ENCODE measurements at places on chromosomes 3 and 15.

GRCh38 chr3:46699676-46700523 lies 1.3 kb upstream of the TMIE start:
- no peak for DNase-seq
- peaks cover 4% of the 10 kb centered on the region for H3K4me1 ChIP-seq
- H3K27ac ChIP-seq, result no peak overlapping the region
- no peaks in the 10 kb centered on the region for H3K36me3 ChIP-seq

DNA sequence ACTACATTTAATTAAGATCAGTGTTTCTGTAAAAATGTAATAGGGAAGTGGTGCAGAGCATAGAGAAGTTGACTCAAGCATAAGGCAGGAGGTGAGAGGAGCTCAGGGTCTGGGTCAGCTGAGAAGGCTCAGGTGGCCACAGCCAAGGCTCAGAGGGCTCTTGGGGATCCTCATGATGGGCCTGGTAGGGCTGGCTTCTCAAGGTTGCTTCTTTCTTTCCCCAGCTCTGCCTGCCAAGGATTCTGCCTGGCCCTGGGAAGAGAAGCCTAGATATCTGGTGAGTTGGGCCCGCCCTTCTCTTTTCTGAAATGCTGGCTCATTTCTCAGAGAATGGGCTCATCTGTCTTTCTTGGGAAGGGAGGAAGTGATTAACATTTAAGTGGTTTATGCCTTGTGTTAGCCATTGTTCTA lies 6.5 kb downstream of the ZNF589 start:
- peaks cover 3% of the 10 kb centered on the region for H3K4me1 ChIP-seq
- no peak for DNase-seq
- peaks cover 58% of the 10 kb centered on the region for H3K36me3 ChIP-seq
- H3K4me3 ChIP-seq, result no peak overlapping the region

GRCh38 chr3:44970926-44971490 lies 5.0 kb downstream of the ZDHHC3 start:
- DNase-seq, result no peak
- no peaks in the 10 kb centered on the region for H3K27me3 ChIP-seq
- no peaks in the 10 kb centered on the region for H3K36me3 ChIP-seq
- no peak overlapping the region for H3K27ac ChIP-seq
- peaks cover 3% of the 10 kb centered on the region for H3K4me1 ChIP-seq
- H3K4me3 ChIP-seq, result no peak overlapping the region

DNA sequence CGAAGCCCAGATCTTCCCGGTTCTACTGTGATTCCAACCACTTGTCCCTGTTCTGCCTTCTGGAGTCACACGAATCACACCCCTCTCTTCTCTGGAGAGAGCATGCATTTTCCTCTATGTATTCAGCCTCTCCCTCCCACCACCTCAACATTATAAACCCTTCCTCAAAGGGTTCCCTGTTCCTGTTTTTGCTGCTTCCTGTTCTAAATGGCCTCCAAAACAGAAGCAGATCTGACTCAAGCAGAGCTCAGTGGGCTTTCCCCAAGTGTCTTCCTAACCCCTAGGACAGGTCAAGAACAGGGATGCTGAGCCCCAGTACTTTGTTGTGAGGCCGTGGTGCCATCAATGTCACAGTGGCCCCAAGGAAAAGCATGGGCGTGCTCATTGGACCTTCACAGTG lies 75.7 kb upstream of the ARNT2 start:
- no peaks in the 10 kb centered on the region for H3K27me3 ChIP-seq
- no peak overlapping the region for H3K27ac ChIP-seq
- no peaks in the 10 kb centered on the region for H3K36me3 ChIP-seq
- no peak overlapping the region for H3K4me3 ChIP-seq

DNA sequence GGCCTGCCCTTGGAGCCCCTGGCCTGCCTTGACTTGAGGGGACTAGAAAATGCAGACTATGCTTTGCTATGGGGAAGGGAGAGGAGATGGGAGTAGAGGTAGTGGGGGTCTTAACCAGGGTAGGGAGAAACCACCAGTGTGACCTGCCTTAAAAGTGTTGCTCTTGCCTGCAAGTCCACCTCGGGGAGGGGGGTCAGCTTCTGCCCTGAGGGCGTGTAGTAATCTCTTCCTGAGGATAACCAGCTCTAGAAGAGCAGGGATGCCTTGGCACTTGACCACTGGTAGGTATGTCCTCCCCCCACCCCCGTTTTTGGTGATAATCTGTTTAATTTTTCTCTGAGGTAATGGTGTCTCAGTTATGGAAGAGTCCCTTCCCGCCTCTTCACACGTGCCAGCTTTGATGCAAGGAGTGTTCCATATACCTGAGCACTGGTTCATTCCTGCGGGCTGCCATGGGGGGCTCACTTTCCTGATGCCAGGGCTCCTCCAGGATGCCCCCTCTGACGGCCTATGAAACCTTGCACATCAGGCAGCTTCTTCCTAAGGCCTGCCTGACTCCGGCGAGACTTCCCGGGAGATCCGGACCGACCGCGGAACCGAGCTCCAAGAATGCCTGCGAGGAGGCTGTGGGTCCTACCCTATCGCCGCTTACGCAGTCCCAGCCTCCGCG lies 780 bp upstream of the P4HTM start:
- peaks cover 35% of the 10 kb centered on the region for H3K36me3 ChIP-seq
- peaks cover 13% of the 10 kb centered on the region for H3K4me1 ChIP-seq
- no peak for DNase-seq
- peak overlapping the region; percentile 99 for H3K4me3 ChIP-seq
- H3K27ac ChIP-seq, result peak overlapping the region; percentile 93
- H3K27me3 ChIP-seq, result no peaks in the 10 kb centered on the region

- DNase-seq, result peak; percentile 64
- H3K4me3 ChIP-seq, result no peak overlapping the region
- H3K4me1 ChIP-seq, result peaks cover 12% of the 10 kb centered on the region
- H3K27ac ChIP-seq, result no peak overlapping the region
- H3K27me3 ChIP-seq, result no peaks in the 10 kb centered on the region
Measured at GRCh38 chr3:119794971-119795612, 13.2 kb downstream of the NR1I2 start.

- no peaks in the 10 kb centered on the region for H3K27me3 ChIP-seq
- no peak for DNase-seq
- H3K4me1 ChIP-seq, result peaks cover 23% of the 10 kb centered on the region
- H3K36me3 ChIP-seq, result no peaks in the 10 kb centered on the region
- H3K27ac ChIP-seq, result no peak overlapping the region
Measured at GRCh38 chr15:91936182-91936775, 82.8 kb downstream of the SLCO3A1 start.

GRCh38 chr3:164208821-164209220 lies 869.5 kb downstream of the SI start:
- H3K4me1 ChIP-seq, result peaks cover 3% of the 10 kb centered on the region
- H3K27me3 ChIP-seq, result no peaks in the 10 kb centered on the region
- no peaks in the 10 kb centered on the region for H3K36me3 ChIP-seq

DNA sequence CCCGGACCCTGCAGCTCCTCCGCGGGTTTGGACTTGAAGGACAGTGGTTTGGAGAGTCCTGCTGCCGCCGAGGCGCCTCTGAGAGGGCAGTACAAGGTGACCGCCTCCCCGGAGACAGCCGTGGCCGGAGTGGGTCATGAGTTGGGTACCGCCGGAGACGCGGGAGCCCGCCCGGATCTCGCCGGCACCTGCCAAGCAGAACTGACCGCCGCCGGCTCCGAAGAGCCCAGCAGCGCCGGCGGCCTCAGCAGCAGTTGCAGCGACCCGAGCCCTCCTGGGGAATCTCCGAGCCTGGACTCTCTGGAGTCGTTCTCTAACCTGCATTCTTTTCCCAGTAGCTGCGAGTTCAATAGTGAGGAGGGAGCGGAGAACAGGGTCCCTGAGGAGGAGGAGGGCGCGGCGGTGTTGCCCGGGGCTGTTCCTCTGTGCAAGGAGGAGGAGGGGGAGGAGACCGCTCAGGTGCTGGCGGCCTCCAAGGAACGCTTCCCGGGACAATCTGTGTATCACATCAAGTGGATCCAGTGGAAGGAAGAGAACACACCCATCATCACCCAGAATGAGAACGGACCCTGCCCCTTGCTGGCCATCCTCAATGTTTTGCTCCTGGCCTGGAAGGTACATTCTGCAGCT lies 634 bp downstream of the MINDY2 start:
- no peak for DNase-seq
- peaks cover 4% of the 10 kb centered on the region for H3K36me3 ChIP-seq
- H3K27ac ChIP-seq, result peak overlapping the region; percentile 97
- no peaks in the 10 kb centered on the region for H3K4me1 ChIP-seq
- H3K27me3 ChIP-seq, result no peaks in the 10 kb centered on the region
- peak overlapping the region; percentile 99 for H3K4me3 ChIP-seq

GRCh38 chr3:58688574-58688973 lies 22.0 kb upstream of the FAM3D start:
- no peaks in the 10 kb centered on the region for H3K36me3 ChIP-seq
- H3K27ac ChIP-seq, result no peak overlapping the region
- no peak for DNase-seq
- H3K4me3 ChIP-seq, result no peak overlapping the region
- H3K4me1 ChIP-seq, result no peaks in the 10 kb centered on the region
- no peaks in the 10 kb centered on the region for H3K27me3 ChIP-seq

GRCh38 chr3:190446573-190447279 lies 3.0 kb downstream of the TMEM207 start:
- no peak overlapping the region for H3K4me3 ChIP-seq
- no peak overlapping the region for H3K27ac ChIP-seq
- no peaks in the 10 kb centered on the region for H3K27me3 ChIP-seq

- no peaks in the 10 kb centered on the region for H3K27me3 ChIP-seq
- no peak overlapping the region for H3K27ac ChIP-seq
Measured at GRCh38 chr3:101340591-101340990, 20.2 kb upstream of the IMPG2 start.

- H3K4me1 ChIP-seq, result peaks cover 4% of the 10 kb centered on the region
- H3K36me3 ChIP-seq, result no peaks in the 10 kb centered on the region
- H3K27me3 ChIP-seq, result no peaks in the 10 kb centered on the region
Measured at GRCh38 chr3:149658744-149659497, 1.1 kb upstream of the WWTR1 start.

- H3K4me3 ChIP-seq, result no peak overlapping the region
- DNase-seq, result no peak
- no peaks in the 10 kb centered on the region for H3K4me1 ChIP-seq
Measured at GRCh38 chr15:42111924-42112323, 17.6 kb upstream of the PLA2G4D start.

DNA sequence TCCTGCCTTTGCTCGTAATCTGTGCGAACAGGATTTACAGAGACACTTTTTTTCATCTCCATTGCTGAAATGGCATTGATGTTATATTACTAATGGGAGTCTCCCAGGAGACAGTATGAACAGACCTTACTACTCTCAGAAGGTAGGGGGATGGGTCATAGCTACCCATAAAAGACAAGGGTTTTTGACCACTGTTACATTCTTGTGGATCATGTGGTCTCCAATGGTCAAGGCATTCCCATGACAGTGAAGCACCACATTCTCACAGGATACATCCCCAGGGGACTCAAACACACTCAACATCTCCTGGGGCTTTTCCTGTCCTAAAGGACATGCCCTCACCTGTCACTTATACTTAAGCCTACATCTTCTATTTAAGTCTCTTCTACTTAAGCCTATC lies 40.8 kb downstream of the MKRN3 start:
- no peak for DNase-seq
- H3K36me3 ChIP-seq, result no peaks in the 10 kb centered on the region
- H3K27ac ChIP-seq, result no peak overlapping the region
- H3K27me3 ChIP-seq, result no peaks in the 10 kb centered on the region
- H3K4me1 ChIP-seq, result no peaks in the 10 kb centered on the region

GRCh38 chr3:187902936-187903335 lies 157.7 kb upstream of the BCL6 start:
- no peak overlapping the region for H3K27ac ChIP-seq
- no peaks in the 10 kb centered on the region for H3K36me3 ChIP-seq
- DNase-seq, result no peak
- H3K4me3 ChIP-seq, result no peak overlapping the region

GRCh38 chr3:138405486-138405885 lies 28.9 kb upstream of the ESYT3 start:
- no peak overlapping the region for H3K27ac ChIP-seq
- no peak for DNase-seq
- H3K4me1 ChIP-seq, result peaks cover 8% of the 10 kb centered on the region
- no peaks in the 10 kb centered on the region for H3K36me3 ChIP-seq
- H3K4me3 ChIP-seq, result no peak overlapping the region

DNA sequence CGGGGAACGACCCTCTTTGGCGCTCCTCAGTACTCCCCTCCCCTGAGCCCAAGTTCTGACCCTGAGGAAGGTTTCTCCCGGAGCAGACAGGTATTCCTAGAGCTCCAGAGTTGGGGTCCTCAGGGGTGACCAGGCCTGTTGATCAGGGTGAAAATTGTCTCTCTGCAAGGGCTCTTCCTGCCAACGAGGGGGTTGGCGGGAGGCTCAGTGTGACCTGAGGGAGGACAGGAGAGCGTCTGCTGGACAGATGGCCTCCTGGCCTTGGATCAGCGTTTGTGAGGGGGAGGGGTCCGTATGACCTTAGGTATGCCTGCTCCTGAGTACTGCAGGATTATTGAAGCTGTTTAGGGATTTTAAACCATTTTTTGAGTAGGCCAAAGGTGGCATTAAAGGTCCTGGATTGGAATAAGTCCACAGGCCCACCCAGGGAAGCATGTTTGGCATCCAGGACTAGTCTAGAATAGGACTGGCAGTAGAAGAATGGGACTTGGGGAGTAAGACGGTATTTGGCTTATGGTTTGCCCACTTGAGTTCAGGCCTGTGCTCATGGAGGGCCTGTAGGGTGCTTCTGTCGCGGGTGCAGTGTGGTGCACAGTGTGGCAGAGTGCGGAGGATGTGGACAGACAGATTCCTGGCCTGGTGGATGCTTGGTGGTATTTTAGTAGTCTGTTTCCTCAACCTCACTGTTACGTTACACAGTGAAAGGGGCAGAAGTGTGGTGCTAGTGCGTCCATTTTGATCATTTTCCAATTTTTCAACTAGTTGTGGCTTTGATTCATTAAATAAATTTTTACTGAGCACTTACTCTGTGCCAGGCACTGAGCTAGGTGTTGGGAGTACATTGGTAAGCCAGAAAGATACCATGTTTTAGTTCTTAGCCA lies 959 bp downstream of the ZNF592 start:
- peaks cover 5% of the 10 kb centered on the region for H3K36me3 ChIP-seq
- peaks cover 9% of the 10 kb centered on the region for H3K4me1 ChIP-seq
- H3K4me3 ChIP-seq, result peak overlapping the region; percentile 59
- H3K27me3 ChIP-seq, result no peaks in the 10 kb centered on the region
- peak overlapping the region; percentile 7 for H3K27ac ChIP-seq
- DNase-seq, result peak; percentile 27

GRCh38 chr3:186880406-186880805 lies 37.9 kb downstream of the ADIPOQ start:
- no peaks in the 10 kb centered on the region for H3K4me1 ChIP-seq
- no peak overlapping the region for H3K27ac ChIP-seq
- H3K4me3 ChIP-seq, result no peak overlapping the region
- H3K27me3 ChIP-seq, result no peaks in the 10 kb centered on the region
